ENCODE measurements at places on chromosomes 5 and 9. TPM values are rescaled to one million over a fixed set of nuclear protein-coding genes. Genes with fewer than 3 reads are reported as not detected.

- no peak for DNase-seq
Measured at GRCh38 chr5:44443172-44443571, 54.0 kb upstream of the FGF10 start.

GRCh38 chr5:159393854-159394274, 63.6 kb upstream of the IL12B start:
- no peak for DNase-seq

DNA sequence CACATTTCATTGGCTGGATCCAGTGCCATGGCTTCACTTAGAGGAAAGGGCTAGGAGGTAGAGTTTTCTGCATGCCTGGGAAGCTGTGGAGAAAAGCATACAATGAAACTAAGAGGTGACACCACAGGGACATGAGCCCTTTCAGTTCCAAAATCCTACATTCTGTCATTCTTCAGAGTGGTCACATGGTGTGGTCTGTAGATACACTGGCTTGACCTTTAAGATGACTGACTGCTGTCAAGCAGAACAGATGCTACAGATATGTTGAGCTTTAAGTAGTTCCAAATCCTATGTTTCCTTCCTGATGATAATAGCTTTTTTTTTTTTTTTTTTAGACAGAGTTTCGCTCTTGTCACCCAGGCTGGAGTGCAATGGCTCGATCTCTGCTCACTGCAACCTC, 26.2 kb downstream of the DMRT3 start:
- DNase-seq: no peak

Gene NUP155
- 10.6 TPM for total RNA-seq

Gene CCDC180
- 0.24 TPM for total RNA-seq

GRCh38 chr5:140372971-140373487, 13.0 kb downstream of the SLC4A9 start:
- peak; percentile 62 for DNase-seq

DNA sequence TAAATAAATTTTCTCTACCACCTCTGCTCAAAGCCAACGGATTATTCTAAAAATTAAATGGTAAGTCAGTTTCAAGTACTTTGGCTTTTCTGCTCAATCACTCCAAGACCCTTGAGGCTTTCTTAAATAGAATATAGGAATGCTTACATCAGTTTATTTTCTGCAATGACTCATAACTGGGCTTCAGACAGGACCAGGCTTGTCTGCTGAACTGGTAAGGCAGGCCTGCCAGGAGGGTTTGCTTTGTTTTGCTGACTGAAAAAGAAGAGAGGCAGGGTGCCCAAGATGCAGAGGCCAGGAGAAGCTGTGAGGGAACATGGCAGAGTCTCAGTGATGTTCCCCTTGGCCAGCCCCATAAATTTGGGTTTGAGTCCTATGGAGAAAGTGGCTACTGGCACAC, 60.3 kb upstream of the EPB41L4A start:
- DNase-seq: no peak

DNA sequence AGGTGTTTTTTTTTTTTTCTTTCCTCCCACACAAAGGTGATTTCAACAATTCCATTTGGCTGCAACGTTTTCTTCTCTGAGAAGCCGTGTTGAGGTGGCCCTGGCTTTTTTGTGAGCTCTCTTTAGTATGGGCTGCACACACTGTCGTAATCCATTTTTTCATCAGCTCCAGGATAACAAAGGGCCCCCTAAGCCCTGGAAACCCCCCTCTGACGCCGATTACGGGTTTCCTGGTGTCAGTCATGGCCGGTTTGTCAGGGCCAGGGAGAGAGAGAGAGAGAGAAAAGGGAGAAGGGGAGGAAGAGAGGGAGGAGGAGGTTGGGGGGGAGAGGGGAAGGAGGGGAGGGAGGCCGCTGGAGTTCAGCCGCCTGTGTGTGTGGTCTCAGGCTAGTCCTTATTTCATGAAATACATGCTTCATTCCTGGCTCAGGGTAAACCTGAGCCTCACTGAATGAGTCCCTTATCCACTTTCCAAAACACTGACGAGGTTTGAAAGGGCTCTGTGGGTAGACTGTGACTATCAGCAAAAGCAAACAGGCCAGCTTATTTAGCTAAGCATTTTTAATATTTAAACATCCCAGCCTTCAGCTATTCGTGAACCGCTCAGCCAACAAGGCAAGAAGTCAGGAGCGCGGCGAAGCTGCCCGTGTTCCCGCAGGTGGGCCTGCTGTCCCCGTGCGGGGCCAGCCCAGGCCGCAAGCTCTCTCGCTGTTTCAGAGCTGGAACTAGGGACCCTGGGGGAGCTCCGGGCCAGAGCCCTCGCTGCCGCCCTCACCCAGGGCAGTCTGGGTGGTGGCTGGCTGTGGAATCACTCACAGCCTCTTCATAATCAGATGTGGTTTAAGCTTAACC, 172.8 kb downstream of the ERCC6L2 start:
- DNase-seq: no peak

- DNase-seq: peak; percentile 11
Measured at GRCh38 chr9:121499427-121500164, at the start of gene GGTA1. TSS of gene GGTA1 (minus strand) at chr9:121499844. CDS start at chr9:121467922, 31,922 bp downstream.

DNA sequence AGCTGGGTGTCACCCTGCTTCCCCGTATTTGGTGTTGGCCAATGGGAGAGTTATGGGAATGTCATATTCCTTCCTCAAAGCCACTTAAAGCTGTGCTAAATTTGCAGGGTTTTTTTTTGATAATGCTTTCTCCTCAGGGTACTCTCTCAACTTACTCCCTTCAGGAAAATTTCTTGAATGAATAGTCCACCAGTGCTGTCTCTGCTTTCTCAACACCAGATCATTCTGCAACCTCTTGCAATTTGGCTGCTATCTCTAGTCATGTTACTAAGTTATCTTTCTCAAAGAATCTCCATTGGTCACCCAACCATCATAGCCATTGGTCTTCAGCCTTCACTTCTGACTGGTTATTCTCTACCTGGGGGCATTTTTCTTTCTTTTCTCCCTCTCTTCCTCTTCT, 13.4 kb upstream of the TNFAIP8 start:
- DNase-seq: no peak

GRCh38 chr5:147554261-147554817, 44.5 kb upstream of the DPYSL3 start:
- DNase-seq: no peak

- DNase-seq: no peak
Measured at GRCh38 chr9:98807070-98807813, at the start of gene GALNT12. TSS of gene GALNT12 (plus strand) at chr9:98807670. CDS start at chr9:98807699, 29 bp downstream.

DNA sequence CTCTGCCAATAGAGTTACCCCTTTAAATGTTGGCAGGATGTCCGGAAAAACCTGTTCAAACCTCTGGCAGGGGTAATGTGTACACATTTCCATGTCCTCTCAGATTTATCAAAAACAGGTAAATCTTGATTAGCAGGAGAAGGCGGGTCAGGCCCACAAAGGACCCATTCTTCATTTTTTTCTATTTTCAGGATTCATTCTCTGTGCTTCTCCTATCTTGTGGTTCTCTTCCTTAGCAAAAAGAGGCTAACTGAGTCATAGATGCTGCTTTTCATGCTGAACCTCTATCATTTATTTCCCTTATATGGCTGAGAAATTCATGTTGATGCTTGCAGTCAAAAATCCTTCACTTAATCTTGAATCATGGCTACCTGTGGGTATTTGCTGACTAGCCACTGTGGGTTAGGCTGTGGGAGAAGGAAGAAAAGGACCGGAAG, 112.7 kb upstream of the IQGAP2 start:
- no peak for DNase-seq

Gene DENND1A
- 14.9 TPM for total RNA-seq

DNA sequence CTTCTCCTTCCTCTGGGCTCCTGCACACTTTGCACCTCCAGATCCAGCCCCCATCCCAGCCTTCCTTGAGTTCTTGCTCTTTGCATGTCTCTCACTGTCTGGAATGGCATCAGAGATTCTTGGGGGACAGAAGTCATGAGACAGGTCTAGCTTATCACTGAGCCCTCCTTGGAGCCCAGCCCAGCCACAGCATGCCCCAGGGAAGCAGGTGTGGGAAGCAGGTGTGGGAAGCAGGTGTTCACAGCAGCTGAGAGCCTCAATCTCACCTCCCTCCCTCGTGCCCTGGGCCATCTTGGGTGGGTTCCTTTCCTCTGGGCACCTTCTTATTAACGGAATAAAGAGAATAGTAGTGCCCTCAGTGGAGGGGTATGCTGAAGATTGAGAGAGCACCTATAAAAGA, 27.2 kb downstream of the SLC6A7 start:
- DNase-seq: no peak

Gene TLR4
- 10.3 TPM for total RNA-seq

Gene RPL37
- 119 TPM for total RNA-seq

Gene ENHO
- total RNA-seq: not detected

GRCh38 chr5:78727786-78728761, 79.5 kb upstream of the LHFPL2 start:
- no peak for DNase-seq

DNA sequence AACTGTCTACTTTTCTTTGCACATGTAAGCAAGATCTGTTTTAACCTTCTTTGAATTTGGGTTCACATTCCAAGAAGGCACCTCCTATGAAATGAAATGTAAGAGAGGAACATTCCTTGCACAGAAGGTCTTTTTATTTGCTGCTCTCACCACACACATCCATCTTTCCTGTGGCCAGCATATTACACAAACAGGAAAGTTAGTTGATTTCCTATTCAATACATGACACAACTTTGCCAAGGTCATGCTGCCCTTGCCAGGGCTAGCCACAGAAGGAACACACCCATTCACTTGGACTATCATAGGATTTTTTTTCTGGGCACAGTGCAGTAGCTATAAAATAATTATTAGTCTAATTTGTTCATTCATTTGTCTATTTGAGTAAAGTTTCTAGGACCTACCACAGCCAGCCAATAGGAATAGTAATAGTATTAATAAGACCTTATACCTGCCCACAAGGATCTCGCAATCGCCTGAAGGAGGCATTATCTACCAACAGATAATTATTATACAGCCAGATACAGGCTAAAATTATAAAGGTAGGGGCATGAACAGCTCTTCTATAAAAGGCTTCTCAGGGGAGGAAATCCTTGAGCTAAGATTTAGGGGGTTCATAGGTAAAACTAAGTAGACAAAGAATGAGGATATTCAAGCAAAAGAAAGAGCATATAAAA, 78.1 kb upstream of the NREP start:
- DNase-seq: no peak

Gene LRRC19
- not detected for total RNA-seq

- no peak for DNase-seq
Measured at GRCh38 chr5:54243483-54244080, 66.8 kb downstream of the ARL15 start.

GRCh38 chr5:151781201-151781600, 9.4 kb downstream of the G3BP1 start:
- no peak for DNase-seq

Gene EEIG1
- 4.5 TPM for total RNA-seq

DNA sequence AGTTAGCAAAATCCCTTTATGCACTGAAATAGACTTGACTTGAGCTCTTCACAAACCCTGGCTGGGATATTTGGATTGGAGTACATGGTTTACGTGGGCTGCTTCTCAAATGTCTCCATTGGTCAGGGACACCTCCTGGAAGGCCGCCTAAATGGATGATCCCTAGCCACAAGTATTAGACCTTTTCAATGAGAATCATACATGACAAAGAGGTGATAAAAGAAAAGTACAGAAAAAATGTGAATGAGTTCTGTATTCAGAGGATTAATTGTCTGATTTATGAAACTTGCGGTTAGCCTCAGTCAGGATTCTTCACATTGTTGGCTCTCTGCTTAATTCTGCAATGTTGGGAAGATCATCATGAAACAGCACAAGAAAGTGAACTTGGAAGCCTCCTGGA, 752.8 kb upstream of the ADAMTS16 start:
- DNase-seq: no peak

DNA sequence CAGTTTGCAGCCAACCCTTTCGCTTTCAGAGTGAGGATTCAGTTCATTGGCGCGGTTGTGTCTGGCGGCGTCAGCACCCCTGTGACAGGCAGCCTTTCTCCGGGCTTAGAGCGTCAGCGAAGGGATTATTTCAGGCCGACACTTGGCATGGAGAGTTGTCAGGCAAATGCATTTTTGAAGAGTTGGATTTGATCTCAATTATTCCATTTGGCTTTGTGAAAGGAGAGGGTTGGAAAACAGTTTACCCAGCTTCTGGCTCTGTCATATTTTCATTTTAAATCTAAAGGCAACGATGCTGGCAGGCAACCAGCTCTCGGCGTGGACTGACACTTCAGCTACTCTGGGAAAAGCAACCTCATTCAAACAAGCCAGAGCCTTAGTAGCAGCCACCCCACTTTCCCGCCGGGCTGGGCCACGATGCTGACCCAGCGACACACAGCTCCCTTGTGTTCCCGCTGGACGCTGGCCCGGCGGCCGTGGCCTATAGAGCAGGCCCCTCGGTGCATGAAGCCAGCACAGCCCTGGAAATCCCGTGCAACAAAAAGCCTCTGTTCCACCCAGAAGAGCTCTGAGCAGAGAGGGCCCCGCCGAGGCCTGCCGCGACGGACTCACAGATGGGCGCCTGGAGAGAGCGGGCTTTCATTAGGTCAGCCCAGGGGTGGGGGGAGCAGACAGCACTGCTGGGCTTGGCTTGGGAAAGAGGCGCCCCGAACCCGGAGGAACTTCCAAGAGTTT, 28.9 kb upstream of the LPCAT1 start:
- no peak for DNase-seq

Gene SMIM33
- not detected for total RNA-seq

GRCh38 chr5:60597572-60598320, 102.2 kb downstream of the DEPDC1B start:
- DNase-seq: no peak

DNA sequence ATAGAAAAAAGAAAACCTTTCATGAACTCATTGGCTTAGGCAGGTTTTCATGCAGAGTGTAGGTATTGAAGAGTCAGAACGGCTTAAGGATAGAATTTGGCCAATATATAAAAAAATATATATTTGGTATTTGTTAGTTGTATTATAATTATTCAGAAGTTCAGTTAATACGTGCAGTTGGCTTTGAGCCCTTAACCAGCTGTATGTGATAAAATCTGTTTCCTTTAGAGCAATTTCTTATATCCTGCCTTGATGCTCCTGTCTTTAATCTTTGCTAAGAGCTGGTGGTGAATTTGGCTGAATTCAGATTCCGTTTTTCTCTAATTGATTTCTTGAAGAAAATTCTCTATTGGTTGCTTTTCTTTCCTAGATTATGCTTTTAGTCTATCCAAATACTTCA, 3.7 kb downstream of the ANXA1 start:
- no peak for DNase-seq

- DNase-seq: no peak
Measured at GRCh38 chr9:136795000-136795348, 1.2 kb upstream of the CCDC183 start.

DNA sequence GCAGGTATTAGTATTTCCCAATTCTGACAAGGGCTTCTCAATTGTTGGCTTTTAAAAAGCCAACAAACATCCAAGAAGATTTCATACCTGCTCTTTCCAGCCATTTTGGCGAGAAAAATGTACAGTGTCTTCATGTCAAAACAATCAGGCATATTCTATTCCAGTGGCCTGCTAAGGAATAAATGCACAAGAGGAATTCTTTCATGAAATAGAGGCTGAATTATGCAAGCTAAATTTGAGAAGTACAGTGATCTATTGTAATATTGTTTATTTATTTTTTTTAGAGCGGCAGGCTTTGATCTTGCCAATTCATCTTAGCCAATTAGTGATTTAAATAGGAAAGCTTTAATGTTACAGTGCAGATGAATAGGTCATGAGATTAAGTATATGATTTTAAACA, 49.3 kb downstream of the NLN start:
- no peak for DNase-seq

Data from gastrocnemius medialis (tissue), 4 donors.